ENCODE measurements at places on chromosomes 4 and X.

DNA sequence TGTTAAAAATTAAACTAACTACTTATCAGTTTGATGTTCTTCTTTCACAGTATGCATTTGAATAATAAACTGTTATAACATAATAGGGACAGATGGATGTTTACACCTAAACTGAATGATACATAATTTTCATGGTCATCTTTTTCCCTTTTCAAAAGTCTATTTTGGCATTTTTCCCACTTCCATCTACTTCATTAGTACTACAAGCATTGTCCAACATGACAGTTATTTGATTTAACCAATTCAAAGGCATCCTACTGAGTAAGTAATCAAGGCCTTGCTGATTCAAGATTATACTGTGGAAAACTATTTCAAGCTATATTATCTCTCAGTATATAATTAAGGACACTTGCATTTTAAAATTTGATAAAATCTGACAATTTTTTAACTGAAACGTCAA, 212.9 kb downstream of the FAT4 start:
- no peak for DNase-seq

GRCh38 chr4:166257276-166257675, 384.2 kb downstream of the TLL1 start:
- no peak for DNase-seq

DNA sequence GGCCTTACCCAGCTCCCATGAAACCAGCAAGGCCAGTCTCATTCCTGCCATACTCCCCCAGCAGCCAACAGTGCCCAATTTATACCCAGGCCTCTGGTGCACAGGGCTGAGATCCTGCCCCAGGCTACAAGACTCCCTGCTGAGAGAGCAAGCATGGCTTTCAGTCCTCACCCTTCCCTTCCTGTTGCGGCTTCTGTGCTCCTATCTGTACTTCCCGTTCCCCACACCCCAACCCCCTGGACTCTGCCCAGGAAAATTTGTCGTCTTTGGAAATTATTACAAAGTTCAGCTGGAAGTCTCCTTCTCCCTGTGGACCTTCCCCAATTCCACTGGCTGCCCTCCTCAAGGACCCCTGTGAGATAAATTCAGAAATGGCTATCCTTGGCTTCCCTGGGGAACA, 84.1 kb upstream of the GK2 start:
- DNase-seq: no peak

- no peak for DNase-seq
These were observed 2.4 kb downstream of the CHRNA9 start for GRCh38 chr4:40337523-40337922.

DNA sequence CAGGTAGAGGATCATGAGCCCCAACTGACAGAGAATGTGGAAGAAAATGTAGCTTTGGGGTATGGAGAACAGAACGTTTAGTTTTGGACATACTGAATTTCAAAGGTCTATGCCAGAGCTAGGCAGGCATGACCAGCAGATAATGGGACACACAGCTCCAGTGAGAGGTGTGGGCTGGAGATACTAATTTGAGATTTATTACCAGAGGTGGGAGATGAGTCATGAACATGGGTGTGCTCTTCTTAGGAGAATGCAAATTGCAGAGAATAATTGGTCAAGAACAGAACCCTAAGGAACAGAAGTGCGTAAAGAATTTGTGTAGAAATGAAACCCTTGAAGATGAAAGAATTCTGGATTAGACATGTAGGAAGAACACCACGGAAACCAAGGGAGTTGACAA, 125.2 kb downstream of the PACRGL start:
- DNase-seq: no peak

DNA sequence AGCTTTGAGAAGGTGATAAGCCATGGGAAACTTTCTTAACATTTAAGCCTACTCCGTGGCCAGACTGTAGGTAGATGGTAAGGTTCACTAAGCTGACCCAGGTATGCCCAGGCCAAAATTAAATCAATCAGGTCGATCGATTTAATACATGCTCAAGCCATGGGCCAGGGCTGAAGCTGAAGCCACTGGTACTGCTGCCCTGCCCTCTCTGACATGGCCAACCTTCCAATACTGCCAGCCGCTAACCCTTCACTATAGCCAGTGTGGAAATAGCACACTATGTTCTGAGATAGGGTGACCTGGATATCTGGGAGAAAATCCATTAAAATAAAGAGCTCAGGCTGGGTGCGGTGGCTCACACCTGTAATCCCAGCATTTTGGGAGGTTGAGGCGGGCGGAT, 31.6 kb downstream of the TSC22D3 start:
- DNase-seq: no peak

GRCh38 chr4:121056066-121056465, 16.3 kb downstream of the NDNF start:
- DNase-seq: no peak

- no peak for DNase-seq
These were observed 380.8 kb downstream of the SPRY1 start for GRCh38 chr4:123777373-123777772.

DNA sequence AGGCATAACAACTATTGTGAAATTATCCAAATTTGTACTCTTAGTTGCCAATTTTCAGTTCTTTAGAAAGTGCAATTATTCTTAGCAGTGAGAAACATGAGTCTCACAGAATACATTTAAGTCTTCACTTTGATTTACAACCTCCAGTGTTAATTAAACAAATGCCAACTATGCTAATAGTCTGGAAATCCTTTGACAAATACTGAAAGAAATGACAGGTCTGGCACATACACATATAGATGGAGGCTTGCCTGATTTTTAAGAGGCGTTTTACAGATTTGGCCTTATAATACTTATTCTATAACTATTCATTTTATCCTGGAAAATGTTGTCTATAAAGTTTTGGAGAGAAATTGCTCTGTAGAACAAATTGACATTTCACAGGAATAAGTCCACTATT, 320.1 kb downstream of the TRIML1 start:
- no peak for DNase-seq

GRCh38 chr4:158775091-158775651, 6.3 kb downstream of the FNIP2 start:
- no peak for DNase-seq

- DNase-seq: no peak
These were observed 55.7 kb upstream of the CLNK start for GRCh38 chr4:10740251-10740650.

- no peak for DNase-seq
These were observed 4.5 kb upstream of the TNIP3 start for GRCh38 chr4:121168446-121169281.

DNA sequence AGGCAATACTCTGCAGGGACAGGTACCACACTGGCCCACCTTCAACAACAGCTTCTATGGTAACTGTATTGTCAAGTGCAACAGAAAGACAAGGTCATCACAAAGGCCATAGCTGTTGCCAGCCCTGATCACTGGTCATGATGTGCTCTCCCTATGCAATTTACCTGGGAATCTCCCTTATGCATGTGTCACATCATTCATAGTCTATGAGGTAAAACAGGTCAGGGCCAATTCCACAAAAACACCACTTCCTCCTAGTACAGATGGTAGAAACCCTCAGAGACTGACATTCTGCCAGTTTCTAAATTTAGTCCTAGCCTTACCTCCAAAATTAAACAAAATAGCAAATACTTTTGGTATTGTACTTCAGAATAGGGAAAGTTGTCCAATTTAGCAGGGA, 132.8 kb downstream of the MGST2 start:
- no peak for DNase-seq

GRCh38 chrX:41119803-41120202, 34.6 kb downstream of the USP9X start:
- DNase-seq: no peak

DNA sequence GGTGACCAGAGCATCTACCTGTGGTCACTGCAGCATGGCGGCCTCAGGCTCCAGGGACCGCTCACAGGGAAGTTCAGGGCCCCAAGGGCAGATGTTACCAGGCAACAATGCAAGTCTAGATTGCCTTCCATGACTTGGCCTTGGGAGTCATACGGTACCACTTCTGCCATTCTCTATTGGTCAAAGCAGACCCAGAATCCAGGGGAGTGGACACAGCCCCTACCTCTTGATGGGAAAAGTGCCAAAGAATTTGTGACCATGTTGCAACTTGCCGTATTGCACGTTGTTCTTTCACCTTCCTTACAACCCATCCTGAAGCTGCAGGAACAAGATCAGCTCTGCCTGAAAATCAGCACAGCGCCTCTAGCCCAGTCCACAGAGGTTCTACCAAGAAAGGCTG, 111.1 kb downstream of the IRF2 start:
- no peak for DNase-seq

- no peak for DNase-seq
These were observed 69.7 kb upstream of the WWC2 start for GRCh38 chr4:183029365-183029764.

DNA sequence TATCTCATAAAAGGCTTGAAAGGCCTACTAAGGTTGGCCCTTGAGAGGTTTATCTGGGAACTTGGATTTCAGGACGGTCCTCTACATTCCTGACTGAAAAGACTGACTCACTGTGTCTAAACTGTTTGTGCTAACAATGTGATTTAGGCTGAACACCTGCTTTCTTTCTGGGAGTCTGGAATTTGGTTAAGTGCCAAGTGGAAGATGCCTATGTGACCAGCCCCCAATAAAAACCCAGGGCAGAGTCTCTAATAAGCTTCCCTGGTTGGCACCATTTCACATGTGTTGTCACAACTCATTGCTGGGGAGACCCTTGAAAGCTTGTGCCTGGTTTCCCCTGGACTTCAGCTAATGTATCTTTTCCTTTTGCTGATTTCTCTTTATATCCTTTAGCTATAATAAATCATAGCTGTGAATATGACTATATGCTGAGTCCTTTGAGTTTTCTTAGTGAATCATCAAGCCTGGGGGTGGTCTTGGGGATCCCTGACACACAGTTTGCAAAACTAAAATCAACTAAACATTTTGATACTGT, 55.1 kb downstream of the GPR82 start:
- peak; percentile 65 for DNase-seq

GRCh38 chr4:80420638-80421037, 85.1 kb downstream of the CFAP299 start:
- no peak for DNase-seq

DNA sequence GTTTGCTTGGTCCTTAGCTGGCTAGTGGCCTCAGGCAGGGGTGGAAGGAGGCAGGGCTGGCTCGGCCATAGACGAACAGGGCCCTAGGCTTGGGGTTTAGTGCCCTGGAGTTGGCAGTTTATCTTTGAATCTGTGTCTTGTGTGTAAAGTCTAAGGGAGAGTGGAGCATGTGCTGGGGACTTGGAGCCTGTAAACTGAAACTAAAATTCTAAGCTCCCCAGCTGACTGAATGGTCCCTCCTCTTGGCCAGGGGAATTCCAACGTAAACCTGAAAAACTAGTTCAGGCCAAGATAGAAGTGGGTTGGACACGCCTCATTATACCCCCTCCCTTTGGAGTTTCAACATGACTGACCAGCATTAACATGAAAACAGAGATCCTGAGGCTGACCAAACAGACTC, 46.1 kb upstream of the GPR78 start:
- DNase-seq: no peak

GRCh38 chr4:118046323-118046722, 12.0 kb downstream of the NDST3 start:
- no peak for DNase-seq

- DNase-seq: no peak
These were observed 18.4 kb downstream of the MAGEB17 start for GRCh38 chrX:16185725-16186136.

DNA sequence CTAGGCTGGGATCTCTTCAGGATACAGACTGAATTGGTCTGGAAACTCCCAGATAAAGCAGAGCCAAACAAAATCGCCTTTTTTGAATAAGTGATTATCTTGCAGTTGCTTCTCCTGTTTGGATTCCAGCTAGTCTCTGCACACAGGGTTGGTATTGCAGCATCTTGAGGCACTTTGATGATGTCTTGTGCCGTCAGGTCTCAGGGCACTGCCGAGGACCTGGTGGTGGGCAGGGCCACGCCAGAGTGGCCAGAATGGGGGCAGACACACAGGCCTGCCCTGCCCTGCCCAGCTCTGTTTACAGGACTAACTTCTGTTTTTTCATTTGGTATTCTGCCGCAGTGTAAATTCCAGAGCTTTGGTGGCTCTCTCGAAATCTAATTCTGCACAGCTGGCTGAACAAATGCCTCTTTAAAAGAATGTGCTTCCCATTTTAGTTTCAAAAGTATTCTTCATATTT, 276.1 kb downstream of the NR3C2 start:
- no peak for DNase-seq

DNA sequence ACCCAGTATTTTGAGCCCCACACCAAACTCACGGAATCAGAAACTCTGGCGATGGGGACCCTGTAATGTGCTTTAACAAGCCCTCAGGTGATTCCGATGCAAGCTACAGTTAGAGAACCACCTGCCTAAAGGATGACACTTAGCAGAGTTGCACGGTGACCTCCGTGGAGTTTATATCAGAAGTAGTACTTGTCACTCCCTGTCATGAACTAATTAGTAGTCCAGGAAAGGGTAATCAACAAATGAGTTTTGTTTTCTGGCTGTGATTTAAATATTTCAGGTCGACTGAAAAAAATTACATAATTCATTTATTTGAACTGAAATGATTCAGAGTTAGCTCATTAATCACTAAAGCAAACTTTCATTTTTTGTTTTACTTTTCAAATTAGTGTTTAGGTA, 56.4 kb downstream of the TMA16 start:
- DNase-seq: no peak

GRCh38 chr4:39710098-39710896, 12.4 kb downstream of the UBE2K start:
- DNase-seq: no peak

- DNase-seq: no peak
These were observed 723.6 kb downstream of the TRAM1L1 start for GRCh38 chr4:116361790-116362189.

DNA sequence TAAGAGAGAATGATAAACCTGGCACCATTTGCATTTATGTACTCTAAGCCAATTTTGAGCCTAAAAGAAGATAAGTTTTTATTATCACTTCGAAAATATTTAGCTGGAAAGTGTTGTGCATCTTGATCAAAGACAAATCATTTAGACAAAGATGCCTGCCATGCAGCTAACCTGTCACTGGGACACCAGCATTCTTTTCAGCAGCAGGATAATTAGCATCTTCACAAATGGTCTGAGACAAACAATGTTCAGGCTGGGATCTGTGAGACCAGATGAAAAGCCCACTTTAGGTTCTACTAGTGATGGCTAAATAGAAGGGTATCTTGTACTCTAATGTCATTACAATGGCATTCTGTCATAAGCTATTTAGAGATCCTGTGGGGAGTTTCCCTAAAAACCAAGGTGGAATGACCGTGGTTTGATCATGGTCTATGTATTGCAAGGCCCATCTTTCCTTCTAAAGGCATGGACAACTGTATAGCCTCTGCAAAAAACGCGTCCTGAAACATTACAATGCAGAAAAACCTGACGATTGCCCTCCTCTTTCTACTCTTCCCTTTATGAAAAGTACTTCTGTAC, 7.2 kb downstream of the PRDM8 start:
- no peak for DNase-seq

- DNase-seq: no peak
These were observed 58.6 kb upstream of the CXCL8 start for GRCh38 chr4:73681776-73682175.

DNA sequence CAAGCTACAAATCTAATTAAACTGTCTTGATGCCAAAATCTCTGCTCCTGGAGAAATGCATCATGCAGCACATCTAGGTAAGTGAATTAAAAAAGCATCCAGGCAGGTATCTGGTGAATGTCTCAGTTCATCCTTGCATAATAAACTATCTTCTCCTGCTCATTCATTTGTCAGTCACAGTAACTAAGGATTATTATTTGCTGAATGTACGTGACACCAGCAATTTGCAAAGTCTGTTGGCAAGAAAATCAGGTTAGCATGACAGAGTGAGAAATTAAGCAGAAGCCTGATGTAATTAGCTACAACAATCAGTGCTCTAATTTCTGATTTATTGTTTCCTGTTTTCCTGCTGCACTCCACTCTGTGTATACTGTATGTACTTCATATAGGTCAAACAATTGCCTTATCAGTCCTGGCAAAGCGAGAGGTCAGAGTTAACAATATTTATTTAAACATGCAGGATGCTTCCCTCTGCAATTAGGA, 213.6 kb downstream of the FBXO8 start:
- no peak for DNase-seq
